ENCODE measurements at places on chromosomes 5 and 9. TPM values are rescaled to one million over a fixed set of nuclear protein-coding genes. Genes with fewer than 3 reads are reported as not detected.
A peak's percentile ranks its signal among the peaks of the same experiment; 100 is the strongest.

- H3K27ac ChIP-seq = no peak overlapping the region
- no peak for DNase-seq
- H3K4me1 ChIP-seq = no peaks in the 10 kb centered on the region
- no peaks in the 10 kb centered on the region for H3K27me3 ChIP-seq
- H3K36me3 ChIP-seq = no peaks in the 10 kb centered on the region
Measured at GRCh38 chr5:77355751-77356150, 136.4 kb downstream of the WDR41 start.

Gene CXCL14
- total RNA-seq = not detected

Gene SLC9A3
- total RNA-seq = 3.1 TPM

Gene SOHLH1
- 0.21 TPM for total RNA-seq

GRCh38 chr9:115373000-115373709, 255.2 kb upstream of the TNC start:
- no peaks in the 10 kb centered on the region for H3K27me3 ChIP-seq
- H3K27ac ChIP-seq = no peak overlapping the region
- no peak for DNase-seq
- no peaks in the 10 kb centered on the region for H3K36me3 ChIP-seq
- no peaks in the 10 kb centered on the region for H3K4me1 ChIP-seq

Gene SHISAL2B
- 3.9 TPM for total RNA-seq

Gene C5
- 0.31 TPM for total RNA-seq

Gene RELL2
- total RNA-seq = 30.6 TPM

DNA sequence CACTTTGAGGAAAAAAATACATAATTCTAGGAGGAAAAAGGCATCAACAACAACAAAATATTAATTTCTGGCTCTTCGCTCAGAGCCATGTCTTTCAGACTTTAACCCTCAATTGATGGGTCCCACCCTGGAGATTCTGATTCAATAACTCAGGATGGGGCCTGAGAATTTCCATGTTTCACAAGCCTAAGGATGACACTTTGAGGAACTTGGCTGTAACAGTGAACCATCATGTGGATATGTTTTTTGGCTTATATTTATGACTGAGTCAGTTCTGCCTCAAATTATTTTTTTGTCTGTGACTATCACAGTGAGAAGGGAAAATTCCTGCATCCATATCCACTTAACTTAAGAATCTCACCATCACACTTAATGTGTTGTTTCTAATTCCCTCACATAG, 504.6 kb downstream of the RASEF start:
- no peaks in the 10 kb centered on the region for H3K36me3 ChIP-seq
- no peaks in the 10 kb centered on the region for H3K4me1 ChIP-seq
- no peak overlapping the region for H3K4me3 ChIP-seq
- no peak overlapping the region for H3K27ac ChIP-seq
- no peaks in the 10 kb centered on the region for H3K27me3 ChIP-seq
- no peak for DNase-seq

Gene ARAP3
- 32.8 TPM for total RNA-seq

DNA sequence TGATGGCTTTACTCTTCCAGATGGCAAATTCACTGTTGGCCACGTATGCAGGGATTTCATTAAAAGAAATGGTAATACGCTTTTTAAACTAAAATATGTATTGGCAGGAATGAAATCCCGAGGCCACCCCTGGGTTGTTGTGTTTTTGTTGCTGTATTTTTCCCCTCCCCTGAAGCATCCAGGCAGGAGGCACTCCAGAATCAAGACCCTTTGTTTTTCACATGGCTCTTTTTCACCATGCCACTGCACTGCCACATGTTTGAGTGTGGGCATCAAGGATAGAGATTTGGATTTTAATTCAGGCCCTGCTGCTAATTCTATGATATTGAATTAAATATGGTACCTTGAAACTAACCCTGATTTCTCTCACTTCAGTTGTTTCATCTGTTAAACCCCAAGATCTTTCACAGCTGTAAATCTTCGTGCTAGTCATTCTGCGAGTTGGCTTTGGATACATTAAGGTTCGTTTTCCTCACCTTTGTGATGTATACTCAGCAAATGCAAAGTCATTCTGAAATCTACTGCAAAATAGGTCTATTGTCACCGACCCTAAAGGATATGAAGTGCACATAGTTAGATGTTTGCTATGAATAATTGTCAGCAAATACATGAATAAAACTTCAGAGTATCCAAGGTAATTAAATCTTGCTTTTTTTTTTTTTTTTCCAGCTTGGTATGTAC, 533.4 kb downstream of the PTPRD start:
- no peak overlapping the region for H3K27ac ChIP-seq
- peak overlapping the region; percentile 9 for H3K4me3 ChIP-seq
- no peaks in the 10 kb centered on the region for H3K36me3 ChIP-seq
- no peak for DNase-seq
- peaks cover 25% of the 10 kb centered on the region for H3K4me1 ChIP-seq

- H3K4me1 ChIP-seq = peaks cover 3% of the 10 kb centered on the region
- H3K27me3 ChIP-seq = no peaks in the 10 kb centered on the region
- no peak for DNase-seq
- no peaks in the 10 kb centered on the region for H3K36me3 ChIP-seq
Measured at GRCh38 chr9:106432631-106433030, 430.3 kb upstream of the ZNF462 start.

Gene SCGB3A2
- 36.1 TPM for total RNA-seq

Gene ITK
- not detected for total RNA-seq

Gene SLC6A19
- total RNA-seq = not detected

- peaks cover 23% of the 10 kb centered on the region for H3K36me3 ChIP-seq
- peak; percentile 34 for DNase-seq
- no peaks in the 10 kb centered on the region for H3K27me3 ChIP-seq
- H3K4me1 ChIP-seq = peaks cover 26% of the 10 kb centered on the region
- peak overlapping the region; percentile 97 for H3K4me3 ChIP-seq
- H3K27ac ChIP-seq = no peak overlapping the region
Measured at GRCh38 chr5:16464664-16465543, 696 bp downstream of the ZNF622 start.

GRCh38 chr5:80916676-80917075, 43.5 kb upstream of the RASGRF2 start:
- no peaks in the 10 kb centered on the region for H3K36me3 ChIP-seq
- H3K4me3 ChIP-seq = no peak overlapping the region
- H3K27ac ChIP-seq = no peak overlapping the region
- no peak for DNase-seq
- H3K27me3 ChIP-seq = no peaks in the 10 kb centered on the region
- H3K4me1 ChIP-seq = peaks cover 7% of the 10 kb centered on the region

GRCh38 chr5:62561896-62562295, 16.7 kb upstream of the LRRC70 start:
- H3K27me3 ChIP-seq = no peaks in the 10 kb centered on the region
- H3K27ac ChIP-seq = no peak overlapping the region
- H3K36me3 ChIP-seq = no peaks in the 10 kb centered on the region
- no peak for DNase-seq
- no peak overlapping the region for H3K4me3 ChIP-seq

DNA sequence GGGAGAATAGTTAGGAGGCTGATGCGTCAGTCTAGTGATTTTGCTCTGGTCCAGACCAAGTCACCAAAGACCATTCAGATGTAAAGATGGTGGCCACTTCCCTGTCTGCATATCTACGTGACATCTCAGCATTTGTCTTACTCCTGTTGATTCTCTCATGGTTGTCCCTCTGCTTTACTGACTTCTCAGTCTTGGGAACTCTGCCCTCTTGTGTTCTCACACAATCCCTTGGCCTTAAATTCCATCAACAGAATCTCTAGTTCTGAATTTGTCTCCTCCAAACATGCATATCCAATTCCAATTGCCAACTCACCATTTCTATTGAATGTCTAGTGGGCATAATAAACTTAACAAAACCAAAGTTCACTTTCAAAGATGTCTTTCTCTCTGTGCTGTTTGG, 147.8 kb downstream of the SLC24A2 start:
- H3K36me3 ChIP-seq = no peaks in the 10 kb centered on the region
- H3K4me1 ChIP-seq = no peaks in the 10 kb centered on the region
- no peaks in the 10 kb centered on the region for H3K27me3 ChIP-seq
- no peak overlapping the region for H3K27ac ChIP-seq

- peak; percentile 9 for DNase-seq
- H3K27me3 ChIP-seq = no peaks in the 10 kb centered on the region
- H3K36me3 ChIP-seq = no peaks in the 10 kb centered on the region
- no peak overlapping the region for H3K4me3 ChIP-seq
- H3K4me1 ChIP-seq = peaks cover 6% of the 10 kb centered on the region
Measured at GRCh38 chr5:143629871-143630659, 181.9 kb upstream of the HMHB1 start.

Gene CCL28
- 3.4 TPM for total RNA-seq

DNA sequence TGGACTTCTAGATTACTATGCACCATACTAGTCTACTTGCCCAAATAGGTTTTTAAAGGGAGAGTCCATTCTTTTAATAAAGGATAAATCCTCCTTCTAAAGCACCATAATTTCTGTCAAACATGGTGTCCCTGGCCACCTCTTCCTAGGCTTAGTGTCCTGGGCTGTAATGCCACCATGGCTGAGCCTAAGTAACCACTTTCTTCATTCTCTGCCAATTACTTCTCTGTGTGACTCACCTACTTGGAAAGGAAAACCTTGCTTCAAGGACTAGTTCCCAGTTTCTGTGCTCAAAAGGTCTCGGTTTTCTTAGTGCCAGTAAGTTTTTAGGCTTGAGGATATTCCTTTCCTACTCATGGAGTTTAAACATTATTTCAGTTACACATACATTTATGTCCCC, 273.4 kb downstream of the DENND1A start:
- no peak overlapping the region for H3K27ac ChIP-seq
- H3K36me3 ChIP-seq = no peaks in the 10 kb centered on the region
- H3K27me3 ChIP-seq = no peaks in the 10 kb centered on the region
- H3K4me1 ChIP-seq = peaks cover 15% of the 10 kb centered on the region
- H3K4me3 ChIP-seq = no peak overlapping the region

Gene RLN2
- 4.7 TPM for total RNA-seq

DNA sequence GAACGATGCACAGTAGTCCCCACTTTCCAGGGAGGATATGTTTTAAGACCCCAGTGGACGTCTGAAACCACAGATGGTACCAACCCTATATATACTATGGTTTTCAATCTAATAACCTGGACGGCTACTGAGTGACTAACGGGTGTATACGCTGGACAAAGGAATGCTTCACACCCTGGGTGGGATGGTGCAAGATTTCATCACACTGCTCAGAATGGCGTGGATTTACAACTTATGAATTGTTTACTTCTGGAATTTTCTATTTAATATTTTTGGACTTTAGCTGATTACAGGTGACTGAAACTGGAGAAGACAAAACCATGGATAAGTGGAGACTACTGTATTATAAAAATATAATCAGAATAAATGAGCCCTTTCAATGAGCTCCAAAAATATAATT, 147.6 kb upstream of the TRIM32 start:
- H3K27ac ChIP-seq = no peak overlapping the region
- no peaks in the 10 kb centered on the region for H3K27me3 ChIP-seq
- 0 out of 2 replicates have a peak, but pooled peaks cover 5% of the 10 kb centered on the region for H3K4me1 ChIP-seq
- peaks cover 3% of the 10 kb centered on the region for H3K36me3 ChIP-seq
- no peak for DNase-seq

Gene EQTN
- 0.24 TPM for total RNA-seq

Gene RXFP3
- total RNA-seq = 0.23 TPM

GRCh38 chr5:10595672-10596309, 31.9 kb downstream of the ANKRD33B start:
- no peaks in the 10 kb centered on the region for H3K27me3 ChIP-seq
- no peak overlapping the region for H3K27ac ChIP-seq
- H3K36me3 ChIP-seq = no peaks in the 10 kb centered on the region
- no peak for DNase-seq
- no peak overlapping the region for H3K4me3 ChIP-seq
- no peaks in the 10 kb centered on the region for H3K4me1 ChIP-seq

DNA sequence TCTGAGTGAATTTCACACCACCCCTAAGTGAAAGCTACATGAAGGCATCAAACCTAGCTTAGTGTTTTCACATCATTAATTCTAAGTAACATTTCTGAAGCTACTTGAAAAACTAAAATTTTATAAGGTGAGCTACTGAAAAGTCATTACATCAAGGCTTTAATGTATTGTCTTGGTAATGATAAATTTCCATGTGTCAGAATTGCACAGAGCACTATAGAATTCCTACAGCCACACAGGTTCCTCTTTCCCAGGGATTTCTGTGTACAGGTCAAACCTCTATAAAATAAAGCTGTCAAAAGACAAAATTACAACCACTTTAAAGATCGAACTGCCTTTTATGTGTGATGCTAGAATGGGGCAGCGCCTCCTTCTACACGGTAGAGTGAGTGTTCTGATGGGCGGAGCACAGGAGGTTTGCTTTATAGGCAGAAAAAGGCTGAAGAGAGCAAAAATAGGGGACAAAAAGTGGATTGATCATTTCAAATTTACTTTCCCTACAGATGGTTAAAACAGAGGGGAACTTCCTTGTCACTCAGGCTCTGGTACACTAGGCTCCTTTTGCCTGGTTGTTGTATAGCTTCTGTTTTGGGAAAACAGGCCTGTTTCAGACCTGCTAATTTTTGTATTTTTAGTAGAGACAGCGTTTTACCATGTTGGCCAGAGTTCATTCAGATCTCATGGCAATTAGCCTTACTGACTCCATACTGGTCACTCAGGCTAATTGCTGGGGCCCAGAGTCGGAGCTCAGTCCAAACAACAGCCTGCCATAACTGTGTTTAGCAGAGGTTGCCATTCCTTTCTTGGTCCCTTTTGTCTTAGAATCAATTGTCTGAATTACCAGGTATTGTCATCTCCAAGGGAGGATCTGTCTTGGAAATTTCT, 102.5 kb upstream of the BASP1 start:
- H3K36me3 ChIP-seq = no peaks in the 10 kb centered on the region
- H3K27me3 ChIP-seq = no peaks in the 10 kb centered on the region
- H3K4me3 ChIP-seq = no peak overlapping the region
- H3K4me1 ChIP-seq = peaks cover 28% of the 10 kb centered on the region
- no peak for DNase-seq

DNA sequence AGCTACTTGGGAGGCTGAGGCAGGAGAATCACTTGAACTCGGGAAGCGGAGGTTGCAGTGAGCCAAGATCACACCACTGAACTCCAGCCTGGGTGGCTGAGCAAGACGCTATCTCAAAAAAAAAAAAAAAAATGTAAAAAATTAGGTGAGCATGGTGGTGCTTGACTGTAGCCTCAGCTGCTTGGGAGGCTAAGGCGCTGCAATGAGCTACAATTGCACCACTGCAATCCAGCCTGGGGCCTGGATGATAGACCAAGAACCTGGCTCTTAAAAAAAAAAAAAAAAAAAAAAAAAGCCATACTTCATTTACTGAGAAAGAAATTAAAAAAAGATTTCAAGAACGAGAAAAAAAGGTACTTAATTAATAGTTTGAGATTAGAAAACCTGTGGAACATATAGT, 62.1 kb downstream of the SVEP1 start:
- H3K36me3 ChIP-seq = no peaks in the 10 kb centered on the region
- H3K4me3 ChIP-seq = no peak overlapping the region
- no peaks in the 10 kb centered on the region for H3K27me3 ChIP-seq
- no peaks in the 10 kb centered on the region for H3K4me1 ChIP-seq
- H3K27ac ChIP-seq = no peak overlapping the region
- DNase-seq = no peak

GRCh38 chr9:94792511-94792910, 66.0 kb downstream of the AOPEP start:
- no peaks in the 10 kb centered on the region for H3K4me1 ChIP-seq
- H3K27ac ChIP-seq = no peak overlapping the region
- no peaks in the 10 kb centered on the region for H3K36me3 ChIP-seq
- no peaks in the 10 kb centered on the region for H3K27me3 ChIP-seq
- H3K4me3 ChIP-seq = no peak overlapping the region
- no peak for DNase-seq

Gene PCAT7
- total RNA-seq = 5.5 TPM
